ENCODE measurements at places on chromosomes 6 and 20.

DNA sequence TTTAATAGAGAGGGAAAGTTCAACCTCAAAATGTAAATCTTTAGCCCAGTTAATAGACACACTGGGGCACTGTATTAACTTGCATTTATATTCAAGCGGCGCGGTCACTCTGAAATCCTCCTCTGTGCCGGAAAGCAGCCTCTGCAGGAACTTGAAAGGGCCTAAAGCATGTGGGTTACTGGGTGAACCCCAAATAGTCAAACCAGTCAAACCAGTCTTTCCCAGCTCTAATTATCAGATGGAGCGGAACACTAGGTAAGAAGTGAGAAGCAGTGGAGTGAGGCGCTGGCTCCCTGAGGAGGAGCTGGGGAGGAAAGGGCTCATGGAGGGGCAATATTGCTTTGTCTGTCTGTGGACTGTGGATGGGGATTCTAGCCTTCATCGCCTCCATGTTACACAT lies 531.3 kb downstream of the QKI start:
- no peak for DNase-seq

DNA sequence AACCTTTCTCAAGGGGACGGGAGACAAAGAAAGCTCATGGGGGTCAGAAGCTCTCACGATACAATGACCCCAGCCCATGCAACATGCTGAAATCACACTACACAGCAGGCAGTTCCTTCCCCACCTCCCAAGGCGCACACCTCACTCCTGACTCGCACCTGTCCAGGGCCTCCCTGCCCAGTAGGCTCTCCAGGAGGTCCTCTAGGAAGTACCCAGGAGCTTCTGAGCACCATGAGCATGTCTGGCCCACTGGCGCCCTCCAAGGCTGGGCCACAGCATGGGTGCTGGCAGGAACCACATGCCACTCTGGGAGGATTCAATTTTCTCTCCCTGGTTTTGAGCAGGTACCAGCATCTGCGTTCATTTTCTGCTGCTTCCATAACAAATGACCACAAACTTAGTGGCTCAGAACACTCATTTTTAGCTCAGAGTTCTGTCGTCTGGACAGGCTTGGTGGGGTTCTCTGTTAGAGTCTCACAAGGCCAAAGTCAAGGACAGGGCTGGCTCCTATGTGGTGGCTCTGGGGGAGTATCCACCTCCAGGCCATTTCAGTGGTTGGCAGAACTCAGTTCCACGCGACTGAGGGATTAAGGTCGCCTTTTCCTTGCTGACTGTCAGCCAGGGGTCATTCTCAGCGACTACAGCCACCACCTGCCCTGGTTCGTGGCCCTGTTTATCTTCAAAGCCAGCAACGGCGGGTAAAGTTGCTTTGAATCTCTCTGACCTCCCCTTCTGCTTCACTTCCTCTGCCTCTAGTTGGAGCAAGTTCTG lies 32.7 kb downstream of the ACSS1 start:
- DNase-seq = no peak

DNA sequence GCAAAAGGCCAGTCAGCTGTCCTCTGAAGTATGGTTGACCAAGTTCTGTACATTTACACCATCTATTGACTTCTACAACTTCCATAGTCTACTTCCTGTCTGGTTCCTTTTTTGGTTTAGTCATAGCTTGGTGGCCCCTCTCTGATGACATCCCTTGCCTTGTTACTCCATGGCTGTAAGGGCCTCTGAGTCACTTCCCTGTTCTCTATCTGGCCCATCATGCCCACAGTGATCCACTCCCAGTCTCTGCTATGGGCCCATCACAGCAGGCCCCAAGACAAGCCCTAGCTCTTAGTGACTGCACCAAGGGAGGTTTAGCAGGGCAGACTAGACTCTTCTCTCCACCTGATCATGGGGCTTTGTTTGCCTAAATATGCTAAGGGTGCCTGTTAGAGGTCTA lies 441.6 kb downstream of the HACE1 start:
- no peak for DNase-seq

DNA sequence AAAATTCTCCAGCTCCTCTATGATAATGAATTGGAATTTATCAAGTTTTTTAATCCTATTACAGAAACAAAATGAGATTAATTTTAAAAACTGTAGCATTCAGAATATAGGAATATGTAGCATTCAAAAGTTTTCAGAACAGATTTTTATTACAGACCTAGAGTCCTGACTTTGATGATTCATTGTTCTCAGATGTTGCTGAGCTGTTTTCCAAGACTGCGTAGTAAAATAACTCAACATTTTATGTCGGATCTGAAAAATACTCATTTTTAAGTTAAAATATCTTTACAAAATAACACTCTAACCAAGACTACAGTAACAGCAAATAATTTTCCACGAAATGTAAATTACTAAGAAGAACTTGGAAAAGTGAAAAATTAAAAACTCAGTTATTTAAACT lies 67.1 kb downstream of the SYCP2 start:
- no peak for DNase-seq
